ENCODE measurements at places on chromosomes 5 and 9.

- DNase-seq = no peak
Measured at GRCh38 chr9:98445576-98445975, 190.1 kb upstream of the TBC1D2 start.

DNA sequence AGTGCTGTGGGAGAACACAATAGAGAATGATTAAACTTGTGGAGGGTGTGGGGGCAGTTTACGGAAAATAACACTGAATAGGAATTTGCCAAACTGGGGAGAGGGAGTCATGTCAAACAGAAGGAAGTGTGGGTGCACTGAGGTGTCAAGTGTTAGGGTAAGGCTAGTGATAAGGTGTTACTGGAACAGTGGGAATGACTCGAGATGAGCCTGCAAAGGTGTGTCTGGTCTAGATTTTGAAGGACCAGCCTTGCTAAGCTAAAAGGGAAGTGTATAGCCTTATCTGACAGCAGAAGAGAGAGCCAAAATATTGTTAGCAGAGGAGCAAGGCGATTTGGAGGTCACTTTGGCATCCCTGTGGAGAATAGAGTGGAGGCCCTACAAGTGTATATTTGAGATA is 4.2 kb downstream of the CNOT6 start:
- no peak for DNase-seq

DNA sequence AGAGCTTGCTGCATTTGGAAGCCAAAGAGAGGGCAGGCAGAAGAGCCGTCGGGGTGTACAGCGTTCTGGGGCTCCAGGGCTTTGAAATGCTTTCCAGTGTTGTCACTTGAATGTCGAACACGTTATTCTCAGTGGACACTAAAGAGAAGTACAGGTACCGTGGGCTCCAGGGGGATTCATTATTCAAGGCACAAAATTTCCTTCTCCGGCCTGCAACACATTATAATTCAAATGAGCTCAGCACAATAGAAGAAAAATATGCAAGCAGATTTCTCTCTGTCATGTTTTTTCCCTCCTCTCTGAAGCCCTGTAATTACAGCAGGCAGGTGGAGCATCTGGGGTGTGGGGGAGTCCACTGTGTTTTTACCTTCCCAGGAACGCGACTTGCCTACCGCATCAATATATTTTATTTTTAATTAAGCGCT is 293.1 kb downstream of the ZSWIM6 start:
- DNase-seq = no peak

DNA sequence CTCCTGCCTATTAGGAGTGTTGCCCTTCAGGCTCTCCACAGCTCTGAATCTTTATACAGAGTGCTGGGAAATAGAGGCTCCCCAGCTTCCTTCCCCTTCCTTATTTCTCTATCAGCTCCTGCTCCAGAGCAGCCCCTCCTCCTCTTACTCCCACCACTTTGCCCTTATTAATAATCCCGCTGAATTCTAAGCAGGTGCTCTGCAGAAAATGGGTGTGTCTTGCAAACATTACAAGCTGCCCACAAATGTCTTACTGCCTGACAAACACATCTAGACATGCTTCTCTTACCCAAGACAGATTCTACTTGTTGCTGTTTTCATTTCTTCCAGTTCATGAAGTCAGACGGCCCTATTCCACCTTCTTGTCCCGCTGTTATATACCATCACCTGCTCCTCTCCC is 6.4 kb downstream of the PHF24 start:
- no peak for DNase-seq

- no peak for DNase-seq
Measured at GRCh38 chr9:35960039-35960655, 2.2 kb upstream of the OR2S2 start.

- DNase-seq = no peak
Measured at GRCh38 chr5:139578325-139578724, 17.2 kb downstream of the UBE2D2 start.

- no peak for DNase-seq
Measured at GRCh38 chr5:80867233-80867632, 92.9 kb upstream of the RASGRF2 start.

- no peak for DNase-seq
Measured at GRCh38 chr9:78630966-78631365, 334.0 kb downstream of the PSAT1 start.

GRCh38 chr9:12764150-12764549 is 10.7 kb upstream of the LURAP1L start:
- DNase-seq = no peak

DNA sequence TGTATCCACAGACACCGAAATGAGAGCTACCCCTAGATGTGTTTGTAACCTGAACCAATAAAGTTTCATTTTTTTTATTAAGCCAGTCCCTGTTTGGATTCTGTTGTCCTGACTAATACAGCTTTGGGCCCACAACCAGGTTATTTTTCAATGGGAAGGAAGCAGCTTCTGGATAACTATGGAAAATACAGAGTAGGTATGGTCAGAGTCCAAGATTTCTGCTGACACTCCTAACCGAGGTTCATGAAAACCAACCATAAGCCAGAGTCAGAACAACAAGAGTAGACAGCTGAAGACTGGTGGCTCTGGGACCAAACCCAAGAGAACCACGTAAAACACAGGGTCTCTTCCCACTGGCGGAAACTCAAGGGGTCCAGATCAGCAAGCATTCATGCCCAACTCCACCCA is 10.8 kb downstream of the KLF9 start:
- DNase-seq = no peak

DNA sequence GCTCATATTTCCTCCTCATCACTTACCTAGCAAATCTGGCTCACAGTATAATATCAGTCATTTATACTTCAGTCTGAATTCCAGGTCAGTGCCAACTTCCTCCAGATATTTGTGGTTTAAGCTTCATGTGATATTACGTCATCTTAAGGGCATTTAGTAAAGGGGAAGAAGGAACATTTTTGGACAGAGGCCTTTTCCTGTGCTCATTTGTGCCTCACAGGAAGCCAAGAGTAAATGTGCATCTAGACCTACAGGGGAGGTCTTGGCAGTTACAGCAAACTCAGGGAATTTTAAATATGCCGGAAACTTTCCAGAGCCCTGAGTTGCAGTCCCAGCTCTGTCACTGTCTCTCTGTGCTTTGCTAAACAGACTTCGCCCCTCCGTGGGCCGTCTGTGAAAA is 12.3 kb upstream of the KCNIP1 start:
- no peak for DNase-seq

- DNase-seq = no peak
Measured at GRCh38 chr9:93902780-93903655, 52.1 kb downstream of the BARX1 start.

DNA sequence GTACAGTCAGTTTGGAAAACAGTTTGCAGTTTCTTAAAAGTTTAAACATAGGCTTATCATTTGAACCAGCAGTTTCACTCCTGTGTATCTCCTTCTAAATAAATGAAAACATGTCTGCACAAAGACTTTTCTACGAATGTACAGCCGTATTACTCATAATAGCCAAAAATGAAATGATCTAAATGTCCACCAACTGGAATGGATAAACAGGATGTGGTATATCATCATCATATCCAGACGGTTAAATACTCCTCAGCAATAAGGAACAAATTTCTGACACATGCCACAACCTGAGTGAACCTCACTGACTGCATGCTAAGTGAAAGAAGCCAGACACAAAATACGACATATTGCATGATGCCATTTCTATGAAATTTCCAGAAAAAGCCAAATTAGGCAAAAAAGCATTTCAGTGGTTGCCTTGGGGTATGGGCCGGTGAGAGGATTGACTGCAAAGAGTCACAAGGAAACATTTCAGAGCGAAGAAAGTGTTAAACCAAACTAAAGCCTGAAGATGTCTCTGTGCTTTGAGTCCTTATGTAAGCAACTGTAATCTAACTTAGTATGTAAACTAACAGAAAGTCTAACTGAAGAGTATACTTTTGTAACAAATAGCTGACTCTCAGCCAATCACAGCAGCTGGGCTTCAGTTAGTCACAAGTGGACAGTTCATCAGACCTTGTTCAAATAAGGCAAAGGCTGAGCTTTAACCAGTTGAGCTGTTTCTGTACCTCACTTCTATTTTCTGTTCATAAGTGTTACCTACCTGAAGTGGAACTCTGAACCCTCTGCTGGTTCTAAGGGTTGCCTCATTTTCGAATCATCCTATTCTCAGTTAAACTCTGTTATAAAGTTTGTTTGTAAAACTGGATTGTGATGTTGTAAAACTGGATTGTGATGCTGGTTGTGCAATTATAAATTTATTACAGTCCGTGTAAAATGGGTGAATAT is 65.2 kb downstream of the TRIO start:
- no peak for DNase-seq

- DNase-seq = no peak
Measured at GRCh38 chr9:128259156-128259555, 16.7 kb downstream of the GOLGA2 start.

DNA sequence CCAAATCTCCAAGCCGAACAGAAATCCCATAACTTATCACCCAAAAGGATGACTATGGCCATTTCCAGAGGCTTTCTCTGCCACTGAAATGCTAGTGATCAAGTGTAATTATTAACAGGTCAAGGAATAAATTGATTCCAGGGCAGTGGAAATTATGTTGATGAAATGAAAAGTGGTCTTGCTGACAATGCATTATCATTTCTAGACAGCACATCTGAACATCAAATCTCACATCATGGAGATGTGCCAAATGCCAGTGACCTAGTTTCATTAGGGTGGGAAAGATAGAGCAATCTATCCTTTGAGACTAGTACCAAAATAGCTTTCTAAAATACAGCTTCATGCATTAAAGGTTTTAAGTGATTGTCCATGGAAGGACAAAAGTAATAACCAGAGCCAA is 86.1 kb downstream of the AUH start:
- no peak for DNase-seq

DNA sequence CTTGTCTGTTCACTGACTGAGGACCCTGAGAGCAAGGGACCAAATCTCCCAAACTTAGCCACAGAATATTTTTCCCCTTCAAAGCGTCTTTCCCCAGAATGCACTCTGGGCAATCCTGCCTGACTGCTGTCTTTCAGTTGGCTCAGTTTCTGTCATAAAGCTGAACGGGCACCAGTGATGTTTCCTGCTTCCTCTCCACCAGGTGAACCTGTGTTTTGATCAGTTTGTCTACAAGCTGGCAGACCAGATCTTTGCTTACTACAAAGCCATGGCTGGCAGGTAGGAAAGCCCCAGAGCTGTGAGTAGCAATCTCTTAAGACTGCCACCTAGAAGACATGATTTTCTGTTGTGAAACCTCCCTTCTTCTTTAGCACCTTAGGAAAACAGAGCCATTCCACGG is 61.8 kb downstream of the CYFIP2 start:
- no peak for DNase-seq

DNA sequence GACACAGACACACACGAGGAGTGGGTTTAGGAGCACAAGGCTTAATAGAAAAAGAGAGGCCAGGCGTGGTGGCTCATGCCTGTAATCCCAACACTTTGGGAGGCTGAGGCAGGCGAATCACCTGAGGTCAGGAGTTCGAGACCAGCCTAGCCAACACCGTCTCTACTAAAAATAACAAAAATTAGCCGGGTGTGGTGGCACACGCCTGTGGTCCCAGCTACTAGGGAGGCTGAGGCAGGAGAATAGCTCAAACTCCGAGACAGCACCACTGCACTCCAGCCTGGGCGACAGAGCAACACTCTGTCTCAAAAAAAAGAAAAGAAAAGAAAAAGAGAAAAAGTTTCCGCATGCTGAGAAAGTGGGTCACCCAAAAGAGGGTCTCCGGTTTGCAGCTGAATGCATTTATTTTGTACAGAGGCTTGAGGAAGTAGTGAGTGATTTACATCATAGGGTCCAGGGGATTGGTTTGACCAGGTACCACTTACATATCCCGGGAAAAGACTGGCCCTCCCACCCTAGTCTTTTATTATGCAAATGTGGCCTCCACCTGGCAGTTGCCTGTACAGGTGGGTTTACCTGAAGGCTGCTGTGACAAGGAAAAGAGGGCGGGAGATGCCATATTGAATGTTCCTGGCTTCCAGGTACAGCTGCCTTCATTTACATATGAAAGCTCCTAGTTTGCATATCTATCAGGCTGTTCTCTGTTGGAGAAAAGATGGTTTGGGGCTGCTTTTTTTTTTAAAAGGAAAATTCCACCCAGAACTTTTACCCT is 366.2 kb upstream of the GRAMD2B start:
- no peak for DNase-seq

- no peak for DNase-seq
Measured at GRCh38 chr5:61768692-61769281, 436.7 kb downstream of the ZSWIM6 start.

DNA sequence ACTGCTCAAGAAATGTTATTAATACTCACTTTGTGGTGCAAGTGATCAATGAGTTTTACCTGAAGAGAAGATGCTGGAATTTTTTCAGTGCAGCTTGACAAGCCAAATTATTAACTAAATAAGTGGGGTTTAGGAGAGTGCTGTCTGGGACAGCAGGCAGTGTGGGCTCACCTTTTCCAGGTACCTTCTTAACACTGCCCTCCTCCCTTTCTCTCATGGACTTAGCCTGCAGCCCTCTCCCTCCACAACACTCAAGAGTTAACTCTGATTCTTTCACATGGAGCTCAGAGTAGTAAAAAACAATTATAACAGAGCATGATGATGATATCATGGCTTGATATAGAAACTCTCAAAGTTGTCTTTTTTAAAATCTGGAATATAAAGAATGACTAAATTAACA is 404.8 kb upstream of the SLC30A5 start:
- DNase-seq = no peak

DNA sequence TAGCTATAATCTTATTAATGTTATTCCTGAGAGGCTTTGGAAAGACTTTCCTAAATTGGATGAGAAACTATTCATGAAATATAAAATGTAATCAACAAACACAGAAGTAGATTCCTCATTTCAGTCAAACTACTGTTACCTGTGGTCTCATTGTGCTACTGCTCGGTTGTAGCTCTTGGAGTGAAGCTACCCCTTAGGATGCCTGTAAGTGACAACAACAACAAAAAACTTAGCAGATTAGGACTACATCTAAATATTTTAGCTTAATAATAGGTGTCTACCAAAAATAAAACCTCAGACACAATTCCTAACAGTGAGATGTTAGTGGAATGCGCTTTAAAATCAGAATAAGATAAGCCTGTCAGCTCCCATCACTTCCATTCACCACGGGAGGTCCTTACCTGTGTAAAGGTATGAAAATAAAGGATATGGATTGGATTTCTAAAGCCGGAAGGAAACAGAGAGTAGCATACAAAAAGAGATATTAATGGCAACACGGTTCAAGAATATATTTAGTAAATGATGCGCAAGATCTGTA is 369.2 kb downstream of the OSTF1 start:
- no peak for DNase-seq

GRCh38 chr5:95471487-95471886 is 80.3 kb downstream of the FAM81B start:
- DNase-seq = no peak

GRCh38 chr5:44443172-44443571 is 54.0 kb upstream of the FGF10 start:
- no peak for DNase-seq

- no peak for DNase-seq
Measured at GRCh38 chr9:120579139-120580050, 572 bp downstream of the CDK5RAP2 start.

DNA sequence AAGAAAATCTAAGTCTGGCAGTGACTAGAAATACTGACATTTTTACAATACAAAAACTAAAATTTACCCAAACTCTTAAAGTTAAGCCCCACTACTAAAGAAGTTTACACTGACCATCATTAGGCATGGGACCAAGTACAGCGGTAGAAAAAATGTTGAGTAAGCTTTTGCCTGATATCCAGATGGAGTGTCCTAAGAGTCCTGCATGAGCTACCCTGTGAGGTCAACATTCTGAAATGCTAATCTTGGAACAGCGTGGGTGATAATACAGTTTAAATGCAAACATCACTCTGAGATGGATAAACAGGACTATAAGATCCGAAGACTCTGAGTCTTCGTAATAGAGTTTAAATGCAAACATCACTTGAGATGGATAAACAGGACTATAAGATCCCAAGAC is 189.7 kb downstream of the DCP2 start:
- DNase-seq = no peak

- DNase-seq = no peak
Measured at GRCh38 chr5:39570403-39571027, 145.7 kb upstream of the DAB2 start.

Data from T1000 (cell line).